ENCODE measurements at places on chromosomes 7 and 10. TPM values are rescaled to one million over a fixed set of nuclear protein-coding genes. Genes with fewer than 3 reads are reported as not detected.

Gene EMX2
- not detected for total RNA-seq

Gene ST8SIA6
- 0.32 TPM for total RNA-seq

Gene KDM7A
- 13.4 TPM for total RNA-seq

Gene IFIT5
- total RNA-seq = 17.1 TPM

Gene RADIL
- 0.14 TPM for total RNA-seq

All from T-helper 2 cell treated with Interferon-gamma antibody and Interleukin-4, amounts not matched to agents 100 ng/mL and 5 ng/mL, for 36 hours (primary cell).